Kidney tubule cell (primary cell): ENCODE measurements at places on chromosomes 16 and 17.

GRCh38 chr17:42632949-42633444 is 23.5 kb downstream of the TUBG1 start:
- no peak for DNase-seq

GRCh38 chr16:86044881-86045590 is 146.1 kb downstream of the IRF8 start:
- DNase-seq: no peak

GRCh38 chr17:28427371-28427770 is 21.4 kb upstream of the SLC46A1 start:
- no peak for DNase-seq

DNA sequence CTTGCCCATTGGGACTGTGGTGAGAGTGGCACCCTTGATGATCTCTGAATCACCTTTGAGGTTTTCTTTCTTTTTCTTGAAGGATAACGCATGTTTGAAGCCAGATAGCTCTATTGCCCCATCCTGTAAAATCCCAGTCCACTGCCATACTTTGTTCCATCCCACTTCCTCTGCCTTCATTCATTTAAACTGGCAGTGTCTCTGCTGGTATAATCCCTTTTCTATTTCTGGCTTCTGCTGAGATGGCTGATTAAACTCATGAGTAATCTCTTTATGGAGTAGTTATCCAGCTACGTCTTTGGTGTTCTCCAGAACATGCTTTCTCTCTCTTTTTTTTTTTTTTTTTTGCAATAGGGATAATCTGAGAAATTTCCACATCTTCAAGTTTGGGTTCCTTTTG is 656.5 kb upstream of the SALL1 start:
- DNase-seq: peak; percentile 58

DNA sequence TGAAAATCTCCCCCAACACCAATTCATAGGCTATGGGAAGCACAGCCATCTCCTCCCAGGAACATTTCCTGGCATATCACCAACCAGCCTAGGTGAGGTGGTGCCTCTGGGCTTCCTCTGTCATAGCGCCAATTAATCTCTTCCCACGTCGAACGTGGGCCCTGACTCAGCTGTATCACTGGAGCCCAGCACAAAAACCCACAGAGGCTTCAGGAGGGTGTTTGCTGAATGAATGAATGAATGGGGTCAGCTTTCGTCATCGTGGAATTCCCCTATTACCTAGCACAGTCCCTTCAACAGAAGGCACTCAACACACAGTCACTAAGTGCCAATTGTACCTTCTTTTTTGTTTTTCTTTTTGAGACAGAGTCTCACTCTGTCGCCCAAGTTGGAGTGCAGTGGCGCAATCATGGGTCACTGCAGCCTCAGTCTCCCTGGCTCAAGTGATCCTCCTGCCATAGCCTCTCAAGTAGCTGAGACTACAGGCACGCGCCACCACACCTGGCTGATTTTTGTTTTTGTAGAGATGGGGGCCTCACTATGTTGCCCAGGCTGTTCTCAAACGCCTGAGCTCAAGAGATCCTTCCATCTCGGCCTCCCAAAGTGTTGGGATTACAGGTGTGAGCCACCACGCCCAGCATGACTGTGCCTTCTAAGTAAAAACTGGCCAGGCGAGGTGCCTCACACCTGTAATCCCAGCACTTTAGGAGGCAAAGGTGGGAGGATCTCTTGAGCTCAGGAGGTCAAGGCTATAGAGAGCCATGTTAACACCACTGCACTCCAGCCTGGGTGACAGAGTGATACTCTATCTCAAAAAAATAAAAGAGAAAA is 4.1 kb downstream of the ZNF688 start:
- peak; percentile 83 for DNase-seq

DNA sequence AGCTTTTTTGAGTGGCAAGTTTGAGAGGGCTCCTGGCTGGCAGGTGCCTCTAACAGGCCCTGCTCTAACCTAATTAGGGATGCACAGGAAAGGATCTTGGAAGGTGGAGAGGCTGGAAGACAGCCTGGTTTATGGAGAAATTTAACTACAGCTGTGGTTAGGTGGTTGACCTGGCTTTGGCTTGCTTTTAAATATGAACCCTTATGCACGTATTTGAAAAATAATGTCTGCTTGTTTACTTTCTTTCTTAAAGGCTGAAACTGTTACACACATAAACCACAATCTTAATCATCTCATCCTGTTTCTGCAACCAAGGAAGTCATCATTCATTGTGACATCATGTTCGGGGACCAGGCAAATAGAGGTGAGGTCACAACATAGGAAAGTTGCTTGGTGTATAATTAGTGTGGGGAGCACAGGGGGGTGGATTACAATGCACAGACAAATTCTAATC is 23.1 kb upstream of the DHRS13 start:
- DNase-seq: peak; percentile 72

GRCh38 chr17:81651692-81652091 is 4.7 kb downstream of the PDE6G start:
- DNase-seq: peak; percentile 91

DNA sequence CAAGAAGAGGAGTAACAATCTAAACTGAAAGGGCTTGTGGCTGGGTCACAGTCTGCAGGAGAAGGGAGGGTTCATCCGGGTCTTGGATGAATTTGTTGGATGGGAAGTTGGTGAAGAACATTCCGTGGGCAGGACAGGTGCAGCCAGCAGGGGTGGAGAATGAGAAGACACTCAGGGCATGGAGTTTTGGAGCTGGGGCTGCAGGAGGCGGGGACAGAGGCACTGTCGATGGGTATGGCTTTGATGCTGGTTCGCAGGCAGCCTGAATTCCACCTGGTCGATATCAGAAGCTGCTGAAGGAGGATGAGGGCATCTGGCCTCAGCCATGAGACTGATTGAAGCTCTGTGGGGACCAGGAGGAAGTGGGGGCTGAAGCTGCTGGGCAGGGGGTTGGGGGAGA is 36.1 kb upstream of the CBFA2T3 start:
- DNase-seq: no peak

DNA sequence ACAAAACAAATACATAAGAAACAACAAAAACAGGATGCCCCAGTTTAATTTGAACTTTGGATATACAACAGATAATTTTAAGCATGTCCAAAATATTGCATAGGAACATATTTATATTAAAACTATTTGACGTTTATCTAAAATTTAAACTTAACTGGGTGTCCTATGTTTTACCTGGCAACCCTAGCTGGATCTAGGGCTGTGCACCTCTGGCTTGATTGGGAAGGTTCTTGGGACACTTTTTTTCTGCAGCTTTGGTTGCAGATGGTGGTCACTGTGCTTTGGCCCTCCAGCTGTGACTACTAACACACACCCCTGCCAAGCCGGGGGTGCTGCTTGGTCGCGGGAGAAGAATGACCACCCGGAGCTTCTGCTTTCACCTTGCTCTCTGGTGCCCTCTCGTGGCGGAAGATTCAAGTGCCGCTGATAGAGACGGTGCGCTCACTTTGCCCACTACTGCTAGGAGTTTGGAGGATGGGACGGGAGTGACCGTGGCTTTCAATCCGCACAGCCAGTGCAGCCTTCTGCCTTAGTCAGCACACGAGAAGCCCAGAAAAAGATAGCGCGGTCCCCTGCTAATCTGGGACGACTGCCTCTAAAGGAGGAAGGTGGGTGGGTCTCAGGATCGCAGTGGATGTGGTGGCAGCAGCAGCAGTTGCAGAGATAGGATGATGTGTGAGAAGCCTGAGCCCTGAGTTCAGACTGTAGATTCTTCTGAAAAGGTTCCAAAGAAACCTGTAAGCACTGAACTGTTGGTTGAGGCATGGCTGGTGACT is 6.7 kb downstream of the SPACA3 start:
- DNase-seq: peak; percentile 74

GRCh38 chr16:67860589-67861398 is 12.1 kb upstream of the EDC4 start:
- peak; percentile 47 for DNase-seq

DNA sequence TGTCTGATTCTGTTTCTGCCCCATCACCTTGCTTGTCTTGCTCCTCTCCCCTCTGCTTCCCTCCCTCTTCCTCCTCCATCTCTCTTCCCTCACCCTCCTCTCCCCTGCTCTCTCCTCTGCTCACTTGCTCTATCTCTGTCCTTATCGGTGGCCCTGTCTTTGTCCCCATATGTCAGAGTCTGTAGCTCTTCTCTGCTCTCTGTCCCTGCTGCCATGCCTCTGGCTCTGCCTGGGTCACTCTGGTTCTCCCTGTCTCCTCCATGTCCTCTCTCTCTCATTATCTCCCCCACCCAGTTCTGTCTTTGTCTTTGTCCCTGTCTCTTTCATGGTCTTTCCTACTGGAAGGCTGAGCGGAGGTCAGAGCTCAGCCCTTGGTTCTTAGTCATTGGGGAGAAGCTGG is 169.1 kb upstream of the NLRP1 start:
- no peak for DNase-seq

- no peak for DNase-seq
These were observed 62.3 kb downstream of the TBX4 start for GRCh38 chr17:61514491-61514890.

- DNase-seq: no peak
These were observed 109.7 kb downstream of the TRIM37 start for GRCh38 chr17:58996968-58997367.

GRCh38 chr16:17691899-17692176 is 221.1 kb upstream of the XYLT1 start:
- DNase-seq: no peak

DNA sequence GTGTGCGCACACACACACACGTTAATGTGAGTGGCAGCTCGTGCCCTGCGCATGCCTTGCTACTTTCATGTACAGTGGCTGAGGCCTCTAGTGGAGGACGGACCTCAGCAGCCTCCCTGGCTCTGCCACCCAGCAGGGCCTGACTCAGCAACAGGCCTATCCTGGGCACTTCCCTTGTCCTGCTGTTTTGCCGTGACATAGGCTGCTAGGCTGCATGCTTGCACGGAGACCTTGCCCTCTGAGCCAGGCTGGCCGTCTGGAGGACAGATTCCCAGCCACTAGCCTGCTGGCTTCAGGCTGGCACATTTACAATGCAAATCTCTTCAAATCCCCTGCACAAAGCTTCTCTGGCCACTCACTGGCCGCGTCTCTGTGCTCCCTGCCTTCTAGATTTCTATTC is 9.5 kb downstream of the RNF213 start:
- no peak for DNase-seq

DNA sequence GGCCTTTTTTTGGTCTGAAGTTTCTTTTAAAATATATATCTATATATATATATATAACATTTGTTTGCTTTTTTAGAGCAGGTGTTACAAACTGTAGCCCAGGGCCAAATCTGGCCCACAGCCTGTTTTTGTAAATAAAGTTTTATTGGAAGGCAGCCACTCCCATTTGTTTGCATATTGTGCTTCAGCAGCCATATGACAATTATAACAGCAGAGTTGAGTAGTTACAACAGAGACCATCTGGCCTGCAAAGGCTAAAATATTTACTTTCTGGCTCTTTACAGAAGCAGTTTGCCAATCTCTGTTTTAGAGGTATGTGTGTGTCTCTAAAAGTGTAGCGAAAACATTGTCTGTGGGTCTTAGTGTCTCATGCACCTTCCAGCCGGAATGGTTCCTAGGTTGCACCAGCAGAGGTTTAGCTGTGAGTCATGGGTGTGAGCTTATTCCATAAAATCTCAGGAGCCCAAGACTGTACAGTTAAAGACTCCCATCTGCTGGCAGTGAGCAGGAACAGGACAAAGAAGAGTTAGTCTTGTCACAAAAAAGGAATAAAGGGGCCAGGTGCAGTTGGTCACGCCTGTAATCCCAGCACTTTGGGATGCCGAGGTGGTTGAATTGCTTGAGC is 23.8 kb downstream of the LCMT1 start:
- peak; percentile 74 for DNase-seq

- no peak for DNase-seq
These were observed 48.3 kb downstream of the PHLPP2 start for GRCh38 chr16:71676236-71676635.

GRCh38 chr16:57809276-57810196 is 7.2 kb upstream of the KIFC3 start:
- peak; percentile 86 for DNase-seq

GRCh38 chr17:33459078-33459940 is 166.2 kb upstream of the ASIC2 start:
- DNase-seq: peak; percentile 89

DNA sequence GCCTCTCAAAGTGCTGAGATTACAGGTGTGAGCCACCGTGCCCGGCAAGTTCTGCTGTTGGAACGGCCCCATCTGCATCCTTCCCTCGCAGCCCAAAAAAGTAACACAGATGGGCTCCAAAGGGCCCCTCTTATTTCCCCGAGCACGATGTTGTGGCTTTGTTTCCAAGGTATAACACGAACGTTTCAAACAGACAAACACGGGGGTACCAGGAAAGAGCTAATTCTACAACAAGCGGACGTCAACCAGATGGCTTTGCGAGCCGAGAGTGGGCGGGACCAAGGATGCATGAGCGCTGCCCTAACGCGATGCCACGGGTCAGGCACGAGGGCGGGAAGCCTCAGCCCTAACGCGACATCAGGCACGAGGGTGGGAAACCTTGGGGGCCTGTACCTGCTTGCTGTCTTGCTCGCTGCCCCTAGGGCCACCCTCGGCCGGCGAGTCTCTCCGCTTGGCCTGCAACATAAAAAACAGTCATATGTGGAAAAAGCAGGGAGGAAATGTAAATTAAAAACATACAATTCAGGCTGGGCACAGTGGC is 24.2 kb downstream of the UNKL start:
- DNase-seq: no peak

GRCh38 chr17:7843257-7843535 is 9.2 kb downstream of the KDM6B start:
- DNase-seq: no peak

- DNase-seq: no peak
These were observed 111.4 kb upstream of the DNAH9 start for GRCh38 chr17:11486868-11487310.

DNA sequence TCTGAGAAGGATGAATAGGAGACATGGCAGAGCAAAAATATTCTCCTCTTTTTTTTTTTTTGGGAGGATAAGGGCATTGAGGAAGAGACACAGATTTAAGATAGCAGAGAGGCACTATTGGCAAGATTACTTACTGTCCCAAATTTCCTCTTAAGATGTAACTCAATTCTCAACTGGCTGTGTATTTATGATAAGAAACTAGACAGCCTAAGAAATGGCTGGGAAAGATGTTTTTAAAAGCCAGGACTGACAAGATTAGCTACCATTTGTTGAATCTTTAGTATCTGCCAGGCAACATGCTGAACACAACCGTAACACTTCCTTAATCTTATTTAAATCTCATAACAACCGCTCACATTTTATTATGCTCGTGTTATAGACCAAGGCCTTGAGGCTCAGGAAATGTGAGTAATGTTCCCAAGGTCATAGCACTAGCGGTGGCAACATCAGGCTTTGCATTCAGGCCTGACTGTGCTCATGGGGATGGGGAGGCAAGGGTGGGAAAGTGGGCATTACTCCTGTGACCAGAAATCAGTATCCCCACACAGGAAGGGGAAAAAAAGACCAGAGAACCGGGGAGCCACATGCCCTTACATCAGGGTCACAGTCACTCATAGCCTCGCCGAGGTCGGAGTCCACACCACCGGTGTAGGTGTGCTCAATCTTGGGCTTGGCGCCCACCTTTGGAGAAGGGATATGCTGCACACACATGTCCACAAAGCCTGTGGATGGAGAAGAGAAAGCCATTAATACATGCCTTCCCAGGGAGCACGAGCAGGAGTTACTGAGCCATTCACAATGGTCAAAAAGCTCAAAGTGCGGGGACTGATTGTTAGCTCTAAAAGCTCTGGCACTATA is 15.6 kb downstream of the HIGD1B start:
- DNase-seq: no peak

GRCh38 chr17:17682293-17682736 is 1.1 kb downstream of the RAI1 start:
- peak; percentile 64 for DNase-seq

- DNase-seq: peak; percentile 50
These were observed 1.7 kb downstream of the IL4R start for GRCh38 chr16:27315333-27316037.
